ENCODE measurements at places on chromosomes 3 and 15.

DNA sequence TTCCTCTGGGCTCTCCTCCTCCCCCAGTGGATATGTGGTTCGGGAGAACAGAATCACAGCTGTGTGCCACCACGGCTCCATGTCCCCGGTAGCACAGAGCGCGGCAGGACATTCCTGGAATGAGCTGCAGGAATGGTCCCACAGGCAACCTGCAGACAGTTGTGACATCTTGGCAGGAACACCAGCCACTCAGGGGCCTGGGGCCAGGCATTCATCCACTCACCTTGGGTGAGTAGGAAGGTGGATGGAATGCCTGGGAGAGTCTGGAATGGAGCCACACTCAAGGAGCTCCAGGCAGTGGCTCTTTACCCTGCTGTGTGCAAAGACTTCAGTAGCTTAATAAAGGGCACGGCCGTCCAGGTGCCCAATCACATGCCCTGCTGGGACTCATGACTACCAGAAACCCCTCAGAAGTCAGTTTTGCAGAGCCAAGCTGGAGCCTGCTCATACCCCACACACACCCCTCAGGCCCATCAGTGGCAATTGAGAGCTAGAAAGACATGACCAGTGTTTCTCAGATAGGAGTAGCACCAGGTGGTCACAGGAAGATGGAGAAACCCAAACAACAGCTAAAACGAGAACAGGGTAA is 117.3 kb upstream of the PRR20G start:
- no peak for DNase-seq

DNA sequence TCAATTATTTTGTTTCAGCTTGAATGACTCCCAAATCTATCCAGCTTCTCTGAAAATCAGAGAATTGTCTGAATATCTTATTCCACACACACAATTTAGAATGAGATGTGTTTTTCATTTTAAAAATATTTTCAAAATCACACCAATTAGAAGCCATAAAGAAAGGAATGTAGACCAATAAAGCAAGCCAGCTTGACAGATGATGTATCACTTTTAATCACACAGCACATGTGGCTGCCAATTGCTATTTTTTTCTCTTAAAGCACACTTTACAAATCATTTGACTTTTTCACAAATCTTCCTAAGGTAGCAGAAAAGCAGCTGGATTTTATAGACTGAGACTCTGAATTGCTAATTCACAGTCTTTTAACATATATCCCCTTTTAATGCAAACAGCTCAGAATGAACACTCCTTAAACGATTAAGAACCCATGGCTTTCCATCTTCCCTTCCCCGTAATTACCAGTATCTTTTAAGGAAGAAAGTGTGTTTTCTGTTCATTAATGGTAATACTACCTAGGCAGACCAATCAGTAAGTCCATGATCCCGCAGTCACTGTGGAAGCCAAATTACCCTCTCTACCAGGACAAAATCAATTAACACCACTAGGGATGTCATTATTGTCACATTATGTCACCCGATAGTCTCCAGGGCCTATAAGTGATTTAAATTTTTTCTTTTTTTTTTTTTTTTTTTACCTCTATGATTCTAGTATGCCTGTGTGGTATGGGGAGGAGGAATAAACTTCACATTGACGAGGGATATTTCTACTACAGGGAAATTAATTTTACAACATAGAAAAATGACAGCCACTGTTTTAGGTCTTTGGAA is 250.0 kb upstream of the VEPH1 start:
- no peak for DNase-seq

DNA sequence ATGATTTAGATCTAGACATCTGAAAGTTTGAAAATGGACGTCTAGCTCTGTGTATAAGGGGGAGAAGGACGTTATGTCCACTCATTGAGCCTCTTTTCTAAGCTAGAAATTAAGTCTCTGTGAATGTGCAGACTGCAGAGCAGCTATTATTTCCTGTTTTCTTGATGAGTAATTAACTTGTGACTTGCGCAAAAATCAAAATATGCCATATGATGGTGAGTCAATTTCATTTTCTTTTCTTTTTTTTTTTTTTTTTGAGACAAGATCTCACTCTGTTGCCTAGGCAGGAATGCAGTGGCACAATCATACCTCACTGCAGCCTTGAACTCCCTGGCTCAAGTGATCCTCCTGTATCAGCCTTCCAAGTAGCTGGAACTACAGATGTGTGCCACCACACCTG is 14.1 kb downstream of the LACTB start:
- no peak for DNase-seq

DNA sequence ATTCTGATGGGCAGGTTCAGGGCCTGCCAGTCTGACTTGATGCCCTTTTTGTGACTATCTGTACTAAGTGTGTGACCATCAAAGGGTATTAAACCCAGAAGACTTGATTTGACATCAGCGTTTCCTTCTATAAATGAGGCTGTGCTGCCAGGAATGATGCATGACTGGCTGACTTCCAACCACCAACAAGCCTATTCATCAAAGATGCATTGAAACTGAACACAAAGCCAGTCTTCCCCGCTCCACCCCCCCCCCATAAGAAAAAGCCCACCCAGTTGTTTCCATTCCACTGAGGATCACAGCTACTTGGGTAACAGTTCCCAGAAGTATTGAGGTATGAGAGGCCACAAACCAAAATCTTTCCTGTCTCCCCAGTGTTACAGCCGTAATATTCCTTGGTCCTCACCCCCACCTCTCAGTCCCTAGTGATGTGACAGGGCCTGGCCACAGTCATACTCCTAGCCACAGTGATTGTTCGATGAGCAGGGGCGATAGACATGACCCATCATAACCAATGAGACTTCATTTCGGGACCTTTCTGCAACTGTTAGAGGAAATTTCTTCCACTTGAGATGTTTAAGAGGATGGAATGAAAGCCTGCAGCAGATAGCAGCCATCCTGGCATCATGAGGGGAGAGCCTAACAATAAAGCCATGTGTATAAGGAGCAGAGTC is 22.6 kb downstream of the SH3BP5 start:
- no peak for DNase-seq

- no peak for DNase-seq
Measured at GRCh38 chr3:171481011-171481410, 20.8 kb upstream of the TNIK start.

DNA sequence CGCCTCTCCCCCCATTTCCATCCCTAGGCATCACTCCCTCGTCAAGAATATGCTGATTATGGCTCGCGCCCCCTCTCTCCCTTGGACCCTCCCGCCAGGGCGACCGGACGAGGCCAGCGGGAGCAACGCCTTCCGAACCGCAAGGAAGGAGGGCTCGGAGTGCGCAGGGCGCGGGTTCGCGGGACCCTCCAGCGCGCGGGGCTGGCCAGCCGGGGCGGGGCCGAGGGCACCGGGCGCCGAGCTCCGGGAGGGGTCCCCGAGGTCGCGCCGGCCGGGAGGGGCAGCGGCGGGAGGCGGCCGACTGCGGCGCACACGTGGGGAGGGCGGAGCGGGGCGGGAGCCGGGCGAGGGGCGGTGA is 483 bp downstream of the EHD4 start:
- no peak for DNase-seq

DNA sequence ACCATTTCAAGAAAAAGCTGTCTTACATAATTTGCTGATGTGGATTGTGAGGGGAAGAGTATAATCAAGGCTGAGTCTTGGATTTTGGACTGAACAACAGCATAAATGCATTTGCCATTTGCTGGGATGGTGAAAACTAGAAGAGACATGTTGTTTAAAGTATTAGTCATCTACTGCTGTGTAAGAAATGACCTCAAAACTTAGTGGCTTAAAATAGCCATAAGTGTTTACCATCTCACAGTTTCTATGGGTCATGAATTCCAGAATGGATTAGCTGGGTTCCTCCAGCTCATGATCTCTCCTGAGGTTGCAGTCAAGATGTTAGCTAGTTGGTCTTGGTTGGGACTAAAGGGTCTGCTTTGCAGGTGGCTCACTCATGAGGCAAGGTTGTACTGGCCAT is 66.2 kb downstream of the SCN11A start:
- DNase-seq: no peak

- DNase-seq: no peak
Measured at GRCh38 chr3:194935061-194935460, 249.4 kb downstream of the FAM43A start.

GRCh38 chr3:88712552-88712951 is 394.9 kb upstream of the EPHA3 start:
- no peak for DNase-seq

GRCh38 chr3:43902415-43902814 is 211.7 kb downstream of the ABHD5 start:
- DNase-seq: no peak

DNA sequence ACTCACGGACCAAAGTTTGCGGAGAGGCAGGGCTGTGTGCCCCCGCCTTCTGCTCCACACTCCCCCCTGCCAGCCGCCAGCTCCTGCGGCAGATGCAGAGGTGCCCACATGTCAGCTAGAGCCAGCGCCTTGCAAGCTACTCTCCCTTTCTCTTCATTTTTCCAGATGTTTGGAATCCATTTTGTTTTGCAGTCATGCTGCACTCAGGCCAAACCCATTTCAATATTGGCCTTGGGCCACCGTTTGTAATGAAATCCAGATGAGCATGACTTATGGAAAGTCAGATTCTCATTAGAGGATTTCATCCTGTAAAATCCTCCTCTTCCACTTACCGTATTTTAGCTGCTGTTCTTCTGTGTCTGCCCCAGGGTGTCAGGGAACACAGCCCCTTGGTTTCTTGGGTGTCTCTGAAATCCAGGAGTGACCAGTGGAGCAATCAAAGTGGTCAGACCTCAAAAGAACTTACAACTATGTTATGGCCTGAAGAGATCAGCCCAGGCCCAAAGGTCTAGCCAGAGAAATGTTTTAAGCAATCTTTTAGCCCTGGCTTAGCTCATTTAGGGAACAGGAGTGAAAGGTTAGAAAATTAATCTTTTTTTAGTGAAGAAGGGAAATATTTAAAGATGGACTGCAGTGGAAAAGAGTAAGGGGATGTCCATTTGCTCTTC is 65.8 kb downstream of the AAGAB start:
- peak; percentile 96 for DNase-seq

DNA sequence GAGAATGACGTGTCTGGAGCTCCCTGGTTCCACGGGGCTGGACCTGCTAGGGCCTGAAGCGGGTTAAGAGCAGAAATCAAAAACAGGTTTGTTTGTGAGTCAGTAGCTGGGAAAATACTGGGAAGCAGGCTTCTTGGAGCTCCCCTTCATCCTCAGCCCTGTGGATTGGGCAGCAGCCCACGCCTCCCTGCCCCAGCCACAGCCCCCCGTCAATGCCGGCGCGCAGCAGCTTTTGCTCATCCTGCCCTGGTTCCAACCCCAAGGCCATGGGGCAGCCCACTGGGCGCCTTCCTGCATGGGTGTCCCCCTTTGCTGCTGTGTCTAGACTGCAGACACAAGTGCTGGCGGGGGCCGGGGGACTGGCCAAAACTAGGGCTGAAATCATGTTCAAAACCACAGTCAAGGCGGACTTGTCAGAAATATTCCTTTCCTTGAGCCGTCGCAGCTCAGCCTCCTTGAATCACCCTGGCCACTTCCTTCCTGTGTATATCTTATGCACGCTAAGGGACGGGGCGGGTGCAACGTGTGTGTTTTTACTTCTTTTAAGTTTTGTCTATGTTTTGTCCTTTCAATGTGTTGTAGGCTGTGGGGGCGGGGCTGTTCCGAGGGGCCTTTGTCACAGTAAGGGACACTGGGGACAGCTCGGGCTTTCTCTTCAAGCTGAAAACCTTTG is 108.1 kb downstream of the KLF13 start:
- peak; percentile 59 for DNase-seq

DNA sequence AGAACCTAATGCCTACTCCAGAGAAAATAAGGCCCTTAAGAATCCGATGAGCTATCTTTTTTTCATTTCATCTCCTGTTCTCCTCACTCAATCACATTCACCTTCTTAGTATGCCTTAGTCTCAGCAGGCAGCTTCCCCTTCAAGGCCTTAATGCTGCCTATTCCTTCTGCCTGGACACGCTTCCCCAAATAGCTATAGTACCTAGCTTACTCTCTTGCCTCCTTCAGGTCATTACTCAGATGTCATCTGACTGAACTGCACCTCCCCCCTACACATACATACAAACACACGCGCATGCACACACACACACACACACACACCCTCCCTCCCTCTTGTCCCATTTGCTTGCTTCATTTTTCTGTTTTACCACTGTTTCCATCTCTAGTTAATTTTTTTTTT is 191.5 kb upstream of the MLF1 start:
- no peak for DNase-seq

DNA sequence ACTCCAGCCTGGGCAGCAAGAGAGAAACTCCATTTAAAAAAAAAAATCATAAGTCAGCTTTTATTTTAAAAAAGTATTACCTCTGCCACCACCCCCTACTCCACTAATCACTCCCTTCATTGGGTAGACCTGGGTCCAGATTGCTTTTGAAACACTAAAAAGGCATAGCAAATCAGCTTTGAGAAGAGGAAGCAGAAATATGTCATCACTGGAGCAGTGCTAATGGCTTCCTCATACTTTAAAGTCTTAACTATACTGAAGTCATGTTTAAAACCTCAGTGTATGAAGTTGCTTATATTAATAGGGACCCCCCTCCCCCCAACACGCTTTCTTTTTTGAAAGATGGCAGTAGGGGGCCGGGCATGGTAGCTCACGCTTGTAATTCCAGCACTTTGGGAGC is 1.0 kb upstream of the HTR3D start:
- DNase-seq: no peak

DNA sequence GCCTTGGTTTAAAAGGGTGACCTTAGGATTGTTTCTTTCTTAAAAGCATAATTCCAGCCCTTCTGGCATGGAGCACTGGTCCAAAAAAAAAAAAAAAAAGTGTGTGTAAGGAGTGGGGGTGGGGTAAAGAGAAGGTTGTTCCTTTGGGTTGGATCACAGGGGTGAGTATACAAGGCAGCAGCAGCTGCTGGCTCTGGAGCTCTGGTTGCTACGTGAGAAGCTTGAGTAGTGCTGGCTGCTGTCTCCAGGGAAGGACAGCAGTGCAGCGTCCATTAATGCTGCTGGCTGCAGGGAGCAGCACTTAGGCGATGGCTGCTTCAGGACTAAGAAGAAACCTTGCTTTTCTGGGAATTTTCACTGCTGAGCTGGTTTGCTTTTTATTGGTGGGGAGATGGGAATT is 2.3 kb downstream of the SETD5 start:
- DNase-seq: peak; percentile 91

DNA sequence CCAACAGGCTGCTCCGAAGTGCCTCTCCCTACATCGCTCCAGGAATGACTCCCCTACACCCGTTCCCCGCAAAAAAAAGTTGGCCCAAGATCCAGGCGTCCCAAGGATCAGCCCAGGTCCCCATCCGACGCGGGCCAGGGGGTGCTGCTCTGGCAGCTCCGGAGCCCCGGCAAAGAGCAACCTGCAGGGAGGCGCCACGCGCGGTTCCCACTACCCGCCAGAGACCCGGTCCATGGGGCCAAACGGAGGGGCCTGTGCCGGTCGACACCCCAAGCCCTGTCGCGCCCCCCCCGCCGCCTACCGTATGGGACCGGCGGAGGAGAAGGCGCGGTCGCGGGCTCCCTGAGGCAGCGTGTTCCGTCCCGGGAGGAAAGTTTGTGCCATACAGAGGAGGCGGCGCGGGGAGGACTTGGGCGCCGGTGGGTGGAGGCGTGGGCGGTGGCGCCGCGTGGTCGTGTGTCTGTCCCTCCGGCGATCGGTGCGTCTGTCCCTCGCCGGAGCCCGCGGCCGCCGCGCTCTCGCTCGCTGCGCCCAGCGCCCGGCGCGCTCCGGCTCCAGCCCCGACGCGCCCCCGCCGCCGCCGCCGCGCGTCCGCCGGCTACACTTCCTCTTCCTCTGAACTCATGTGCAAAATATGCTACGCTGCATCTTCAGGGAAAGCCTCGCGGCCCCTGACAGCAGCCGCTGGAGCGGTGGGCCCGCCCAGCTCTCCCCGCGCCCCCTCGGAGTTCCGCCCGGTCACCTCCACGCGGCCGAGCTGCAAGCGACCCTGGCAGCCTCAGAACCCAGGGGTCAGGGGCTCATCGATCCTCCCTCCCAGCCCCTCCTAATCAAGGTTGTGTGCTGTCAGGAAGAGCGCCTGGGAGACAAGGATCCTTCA is at the start of gene RFTN1:
Gene RFTN1, minus strand, starts transcription at position 559 of the 880 bp plus-strand sequence. CDS start 19,830 bp downstream, outside the sequence.
- peak; percentile 64 for DNase-seq

- DNase-seq: no peak
Measured at GRCh38 chr3:13569641-13570390, 20.9 kb downstream of the FBLN2 start.
